ENCODE measurements at places on chromosomes 3 and 15.

DNA sequence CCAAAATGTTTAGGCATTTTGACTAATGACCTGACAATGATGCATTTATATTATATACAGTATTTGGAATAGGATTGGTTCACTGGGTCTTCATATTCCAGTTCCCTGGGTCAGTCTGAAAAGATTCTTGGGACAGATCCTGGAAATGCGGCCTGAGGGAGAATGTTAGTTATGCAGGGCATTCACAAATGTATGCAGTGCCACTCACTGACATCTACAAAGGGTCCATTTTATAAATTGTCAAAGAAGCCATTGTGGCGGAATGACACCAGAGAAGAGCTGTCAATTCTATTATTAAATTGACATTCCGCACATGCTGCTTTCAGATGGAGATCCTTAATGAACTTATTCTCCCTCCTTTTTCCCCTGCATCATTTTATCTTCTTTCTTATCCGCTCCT lies 176.6 kb downstream of the VGLL3 start:
- no peak for DNase-seq

DNA sequence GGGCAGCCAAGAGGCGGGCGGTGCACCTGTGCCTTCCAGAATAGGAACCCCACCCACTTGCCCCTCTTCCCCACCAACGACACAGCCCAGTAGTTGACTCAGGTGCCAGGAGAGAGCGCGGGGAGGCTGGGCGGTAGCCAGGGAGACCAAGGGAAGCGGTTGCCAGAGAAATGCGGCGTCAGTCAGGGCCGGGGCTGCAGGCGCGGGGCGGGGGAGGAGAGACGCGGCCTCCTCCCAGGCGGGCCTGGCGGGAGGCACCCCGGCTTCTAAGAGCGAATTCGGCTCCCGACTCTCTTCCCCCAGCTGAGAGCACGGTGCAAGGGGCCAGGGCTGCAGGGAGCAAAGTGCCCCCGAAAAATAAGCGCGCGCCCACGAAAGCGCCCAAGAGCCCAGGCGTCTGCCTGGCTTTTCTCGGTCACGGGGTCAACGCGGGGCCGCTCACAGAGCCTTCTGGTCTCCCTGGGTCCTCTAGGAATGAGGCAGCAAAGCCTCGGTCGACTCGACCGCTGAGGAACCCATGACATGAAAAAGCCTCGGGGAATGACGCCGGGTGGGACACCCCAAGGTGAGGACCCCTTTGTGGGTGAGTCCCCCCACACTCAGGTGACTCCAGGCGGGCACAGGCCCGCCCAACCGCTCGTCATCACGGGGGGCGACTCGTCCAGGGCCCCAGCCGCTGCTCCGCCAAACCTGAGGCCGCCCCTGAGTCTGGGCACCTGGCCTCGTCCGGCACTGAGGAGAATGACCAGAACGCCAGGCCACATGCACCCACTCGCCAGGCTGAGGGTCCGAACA lies 716 bp downstream of the CPEB1 start:
- DNase-seq: no peak

- no peak for DNase-seq
These were observed 785.3 kb downstream of the ROBO2 start for GRCh38 chr3:77825001-77825827.

DNA sequence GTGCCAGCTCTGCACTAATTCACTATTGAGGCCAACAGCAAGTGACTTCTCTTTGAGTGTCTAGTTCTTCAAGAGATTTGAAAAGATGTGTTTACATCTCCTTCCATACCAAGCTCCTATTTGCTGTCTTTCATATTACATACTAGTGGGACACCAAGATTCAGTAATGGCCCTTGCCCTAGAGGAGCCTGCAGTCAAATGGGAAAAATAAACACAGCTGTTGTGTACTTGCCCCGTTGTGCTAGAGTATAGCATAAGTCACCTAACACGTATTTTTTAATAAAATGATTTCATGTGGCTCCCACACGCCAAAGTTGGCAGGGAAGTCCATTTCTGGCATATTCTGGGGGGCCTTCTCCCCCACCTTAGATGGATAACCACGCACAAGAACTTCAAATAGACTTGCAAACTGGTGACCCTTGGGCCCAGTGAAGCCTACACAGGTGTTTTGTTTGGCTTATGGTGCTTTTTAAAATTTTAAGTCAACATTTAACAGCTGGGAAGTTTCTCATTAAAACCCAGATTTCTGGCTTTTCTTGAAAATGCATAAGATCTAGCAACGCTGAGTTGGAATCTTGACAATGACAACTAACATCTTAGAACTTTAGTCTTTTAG lies 95.3 kb upstream of the LPP start:
- DNase-seq: no peak

GRCh38 chr3:130621824-130622223 lies 104.8 kb downstream of the COL6A6 start:
- no peak for DNase-seq

GRCh38 chr15:92938387-92938786 lies 38.3 kb downstream of the CHD2 start:
- no peak for DNase-seq

GRCh38 chr3:5187920-5188418 lies 462 bp downstream of the EDEM1 start:
- no peak for DNase-seq

DNA sequence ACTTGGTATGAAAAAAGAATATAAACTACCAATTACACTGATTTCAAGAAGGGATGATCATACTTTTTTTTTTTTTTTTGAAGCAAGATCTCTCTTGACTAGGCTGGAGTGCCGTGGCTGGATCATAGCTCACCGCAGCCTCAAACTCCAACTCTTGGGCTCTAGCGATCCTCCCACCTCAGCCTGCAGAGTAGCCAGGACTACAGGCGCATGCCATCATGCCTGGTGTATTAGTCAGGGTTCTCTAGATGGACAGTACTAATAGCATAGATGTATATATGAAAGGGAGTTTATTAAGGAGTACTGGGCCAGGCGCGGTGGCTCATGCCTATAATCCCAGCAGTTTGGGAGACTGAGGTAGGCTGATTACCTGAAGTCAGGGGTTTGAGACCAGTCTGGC lies 11.5 kb upstream of the SEC11A start:
- no peak for DNase-seq

- DNase-seq: no peak
These were observed 192.7 kb upstream of the CTDSPL start for GRCh38 chr3:37668818-37669610.

DNA sequence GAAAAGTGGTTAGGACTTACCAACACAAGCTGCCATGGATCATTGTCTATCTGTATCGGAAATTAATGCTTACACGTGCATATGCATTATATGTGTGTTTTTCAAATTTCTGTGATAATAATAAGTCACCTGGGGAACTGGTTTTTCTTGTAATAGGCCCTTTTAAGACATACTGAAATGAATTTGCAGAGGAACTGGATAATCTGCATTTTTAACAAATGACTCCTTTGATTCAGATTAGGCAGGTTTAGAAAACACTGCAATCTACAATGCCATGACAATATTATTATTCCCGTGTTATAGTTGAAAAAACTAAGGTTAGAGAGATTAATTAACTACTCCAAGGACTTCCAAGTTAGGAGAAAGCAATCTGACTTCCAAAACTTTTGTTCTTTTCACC lies 23.4 kb downstream of the STRIT1 start:
- DNase-seq: no peak

- DNase-seq: no peak
These were observed 2.3 kb downstream of the PEAK1 start for GRCh38 chr15:77417602-77418001.

GRCh38 chr3:150158943-150159625 lies 188.4 kb upstream of the PFN2 start:
- no peak for DNase-seq

- no peak for DNase-seq
These were observed 41.9 kb upstream of the PLXND1 start for GRCh38 chr3:129648391-129648790.

- no peak for DNase-seq
These were observed 40.7 kb upstream of the LMCD1 start for GRCh38 chr3:8460815-8461456.
